ENCODE measurements at places on chromosomes 6 and 20. TPM values are rescaled to one million over a fixed set of nuclear protein-coding genes. Genes with fewer than 3 reads are reported as not detected.

GRCh38 chr6:99013661-99014060, 65.9 kb upstream of the FBXL4 start:
- no peak for DNase-seq

DNA sequence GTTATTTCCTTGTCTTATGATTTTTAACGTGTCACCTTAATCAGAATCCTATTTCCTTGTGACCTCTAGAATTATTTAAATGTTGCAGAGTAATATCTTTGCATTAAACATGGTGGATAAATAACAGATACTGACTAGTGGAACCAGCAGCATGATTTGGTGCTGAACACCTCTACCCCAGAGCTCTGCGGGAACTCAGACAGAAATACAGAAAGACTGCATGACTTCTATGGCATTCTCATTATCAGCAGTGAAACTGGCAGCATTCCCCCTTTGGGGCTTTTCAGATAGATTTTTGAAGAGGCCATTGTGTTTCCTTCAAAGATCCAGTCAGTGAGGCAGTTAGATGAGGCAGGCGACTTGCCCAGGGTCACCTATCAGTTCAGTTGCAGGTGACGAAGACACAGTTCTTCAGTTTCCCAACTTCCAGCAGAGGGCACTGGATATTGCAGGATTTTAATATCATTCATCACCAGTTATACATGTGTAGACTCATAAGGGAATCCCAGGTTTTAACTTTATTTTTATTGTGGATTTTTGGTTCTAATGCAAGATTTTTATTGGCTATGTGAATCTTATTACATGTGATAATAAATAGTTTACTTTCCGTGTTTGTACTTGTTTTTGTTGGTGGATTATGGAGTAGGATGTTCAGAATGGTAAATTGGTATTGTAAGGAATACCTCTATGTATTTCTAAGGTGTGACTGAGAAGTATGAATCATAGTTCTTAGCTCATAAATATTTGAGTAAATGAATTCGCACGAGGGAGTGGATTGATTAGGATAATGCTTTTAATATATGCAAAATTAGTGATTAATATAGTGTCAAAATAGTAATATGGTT, 81.3 kb downstream of the AFDN start:
- no peak for DNase-seq

GRCh38 chr20:24169256-24169655, 180.7 kb upstream of the GGTLC1 start:
- DNase-seq: no peak

DNA sequence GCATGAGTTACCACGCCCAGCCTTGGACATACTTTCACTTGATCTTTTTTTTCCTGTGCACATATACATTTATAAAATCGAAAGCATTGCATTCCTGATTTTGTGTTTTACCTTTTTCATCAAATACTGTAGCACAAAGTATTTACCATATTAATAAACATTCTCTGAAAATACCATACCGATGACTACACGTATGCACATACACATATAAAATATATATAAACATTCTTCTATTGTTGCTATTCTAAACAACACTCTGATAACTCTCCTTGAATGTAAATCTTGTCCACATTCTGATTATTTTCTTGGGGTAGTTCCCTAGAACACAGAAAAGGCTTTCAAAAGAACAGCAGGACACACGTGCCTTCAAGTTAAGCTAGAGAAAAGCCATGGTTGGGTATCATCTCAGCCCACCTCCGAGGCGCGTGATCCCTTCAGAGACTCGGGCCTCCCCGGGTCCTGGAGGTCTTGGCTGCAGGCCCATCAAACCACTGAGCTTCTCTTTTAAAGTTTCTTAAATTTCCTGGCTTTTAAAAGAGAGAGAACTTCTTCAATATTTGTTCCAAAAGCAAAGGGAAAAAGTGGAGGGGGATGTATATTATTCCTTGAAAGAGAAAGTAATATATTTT, 198.1 kb downstream of the MYLK4 start:
- DNase-seq: no peak

GRCh38 chr6:4670824-4671409, 105.3 kb upstream of the CDYL start:
- no peak for DNase-seq

- no peak for DNase-seq
Measured at GRCh38 chr6:167027772-167028171, 28.6 kb downstream of the CEP43 start.

The SEMG1 gene
- total RNA-seq: not detected

DNA sequence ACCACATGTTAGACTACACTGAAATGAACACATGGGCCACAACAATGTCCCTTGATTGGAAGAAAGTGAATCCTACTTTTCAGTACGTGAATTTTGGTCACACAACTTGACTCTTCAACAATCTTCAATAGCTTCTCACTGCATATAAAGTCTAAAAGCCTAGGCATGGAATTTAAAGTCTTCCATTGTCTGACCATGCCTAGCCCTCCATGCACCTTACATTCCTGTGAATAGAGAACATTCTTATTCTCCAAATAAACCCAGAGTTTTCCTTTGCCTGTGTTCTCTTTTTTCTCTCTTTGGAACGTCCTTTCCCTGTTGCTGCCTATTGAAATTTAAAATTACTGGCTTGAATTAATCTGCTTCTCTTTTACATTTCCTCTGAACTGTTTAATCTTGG, 207.5 kb downstream of the ASCC3 start:
- no peak for DNase-seq

The TBXT gene
- total RNA-seq: not detected
